ENCODE measurements at places on chromosomes 6 and 20.

- no peak for DNase-seq
Observed at GRCh38 chr6:39143238-39143930, 28.4 kb upstream of the SAYSD1 start.

DNA sequence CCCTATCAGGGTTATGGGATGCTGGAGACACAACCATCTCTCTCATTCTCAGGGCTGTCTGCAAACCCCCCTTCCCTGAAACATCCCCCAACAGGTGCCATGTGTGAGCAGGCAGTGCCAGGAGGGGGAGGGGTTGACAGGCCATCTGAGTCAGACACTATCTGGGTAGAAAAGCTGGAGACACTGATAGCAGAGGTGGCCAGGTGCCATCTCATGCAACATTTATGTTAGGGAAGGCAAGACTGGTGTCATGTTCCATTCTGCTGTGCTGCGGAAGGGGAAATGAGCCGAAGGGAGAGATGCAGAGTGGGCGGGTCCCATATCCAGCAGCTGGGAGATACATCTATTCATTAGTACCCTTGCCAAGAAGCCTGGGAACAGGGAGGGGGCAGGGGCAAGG lies 3.5 kb downstream of the LHFPL5 start:
- no peak for DNase-seq

DNA sequence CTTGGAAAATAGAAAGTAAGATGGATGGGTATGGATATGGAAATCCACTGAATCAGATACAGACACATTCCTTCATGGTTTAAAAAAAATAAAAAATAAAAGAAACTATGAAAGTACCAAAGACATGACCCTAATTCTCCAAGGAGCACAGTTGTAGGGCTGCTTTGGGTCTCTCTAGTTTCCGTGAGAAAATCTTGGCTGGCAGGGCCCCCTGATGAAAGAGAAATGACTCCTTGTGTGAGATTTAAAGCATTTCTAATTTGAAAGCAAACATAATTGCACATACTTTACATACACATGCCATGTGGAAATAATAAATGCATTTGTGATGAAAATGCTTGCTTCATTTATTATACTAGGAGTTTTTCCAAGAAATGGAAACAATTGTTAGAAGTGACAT lies 593.9 kb upstream of the BTBD3 start:
- DNase-seq = peak; percentile 87

- peak; percentile 24 for DNase-seq
Observed at GRCh38 chr20:43448748-43449535, 8.8 kb upstream of the SRSF6 start.

DNA sequence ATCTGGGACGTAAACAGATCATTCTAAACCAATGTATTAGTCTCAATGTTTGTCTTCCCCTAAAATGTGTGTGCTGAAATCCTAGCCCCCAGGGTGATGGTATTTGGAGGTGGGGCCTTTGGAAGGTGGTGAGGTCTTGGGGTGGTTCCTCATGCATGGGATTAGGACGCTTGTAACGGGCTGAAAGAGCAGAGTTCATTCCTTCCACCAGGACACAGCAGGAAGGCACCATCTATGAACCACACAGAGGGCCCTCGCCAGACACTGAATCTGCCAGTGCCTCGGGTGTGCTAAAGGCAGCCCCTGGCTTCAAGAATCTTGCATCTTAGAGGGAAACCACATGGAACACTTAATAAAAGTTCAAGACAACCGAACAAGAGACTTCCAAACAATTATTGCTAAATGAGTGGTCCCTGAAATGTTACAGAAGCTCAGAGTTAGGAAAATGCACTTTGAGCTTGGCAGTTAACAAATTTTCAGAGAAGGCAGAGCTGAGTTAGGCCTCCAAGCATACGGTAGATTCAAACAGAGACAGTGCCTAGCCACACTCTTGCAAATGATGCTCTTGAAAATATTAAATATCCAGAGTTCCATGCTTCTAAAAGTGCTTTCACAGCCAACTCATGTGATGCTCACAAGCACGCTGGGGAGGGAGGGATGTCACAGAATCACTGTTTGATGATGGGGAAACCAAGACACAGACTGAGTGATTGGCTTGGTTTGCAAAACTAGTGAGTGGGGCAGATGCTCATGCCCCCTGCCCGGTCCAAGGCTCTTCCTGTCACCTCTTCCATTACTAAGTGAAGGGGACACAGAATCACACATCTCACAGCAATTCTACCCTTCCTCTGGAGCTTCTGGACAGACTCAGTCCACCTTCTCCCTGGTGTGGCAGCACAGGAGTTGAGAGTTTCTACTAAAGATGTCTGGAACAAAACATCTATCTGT lies 27.4 kb downstream of the TBC1D7 start:
- DNase-seq = no peak

- no peak for DNase-seq
Observed at GRCh38 chr6:110400208-110400607, 15.2 kb downstream of the DDO start.

DNA sequence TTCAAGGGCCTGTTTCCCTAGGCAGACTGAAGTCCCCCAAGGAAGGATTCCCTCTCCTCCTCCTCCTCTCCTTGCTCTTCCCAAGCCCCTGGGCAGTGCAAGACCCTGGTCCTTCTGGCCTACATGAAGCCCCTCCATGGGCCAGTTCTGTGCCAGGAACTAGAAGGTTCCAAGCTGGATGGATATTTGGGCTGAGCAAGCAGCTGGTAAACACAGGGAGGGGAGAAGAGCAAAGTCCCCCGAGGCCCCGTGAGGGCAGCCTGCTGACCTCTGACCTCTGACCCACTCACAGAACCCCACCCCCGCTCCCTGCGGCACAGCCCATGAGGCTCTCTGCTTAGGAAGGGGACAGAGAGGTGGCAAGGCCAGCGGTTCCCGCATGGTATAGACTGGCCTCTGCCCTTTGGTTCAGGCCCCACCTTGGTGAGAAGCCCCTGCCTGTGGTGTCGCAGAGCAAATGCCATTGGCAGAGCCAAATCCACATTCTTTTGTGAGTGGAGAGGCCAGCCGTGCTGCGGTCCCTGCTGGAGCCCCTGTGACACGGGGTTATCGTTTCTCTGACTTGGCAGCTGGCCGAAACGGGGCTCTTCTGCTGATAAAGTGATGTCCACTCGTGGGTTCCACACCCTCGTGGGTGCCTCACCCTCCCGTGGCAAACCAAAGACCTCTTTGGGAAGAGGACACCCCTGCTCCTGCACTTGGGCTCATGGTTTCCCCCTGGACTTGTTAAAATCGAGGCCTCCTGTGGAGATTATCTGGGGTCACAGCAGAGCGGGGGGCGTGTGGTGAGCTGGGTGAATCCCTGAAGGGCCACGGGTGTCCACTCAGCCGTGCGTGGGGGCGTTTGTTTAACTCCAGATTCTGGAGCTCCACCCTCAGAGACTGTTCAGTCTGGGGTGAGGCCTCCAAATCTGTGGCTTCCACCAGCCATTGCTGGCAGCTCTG lies 2.1 kb upstream of the CHRNA4 start:
- DNase-seq = no peak

- no peak for DNase-seq
Observed at GRCh38 chr6:148069256-148069655, 273.4 kb upstream of the SASH1 start.

GRCh38 chr6:64811119-64811518 lies 895.9 kb downstream of the EYS start:
- DNase-seq = no peak

DNA sequence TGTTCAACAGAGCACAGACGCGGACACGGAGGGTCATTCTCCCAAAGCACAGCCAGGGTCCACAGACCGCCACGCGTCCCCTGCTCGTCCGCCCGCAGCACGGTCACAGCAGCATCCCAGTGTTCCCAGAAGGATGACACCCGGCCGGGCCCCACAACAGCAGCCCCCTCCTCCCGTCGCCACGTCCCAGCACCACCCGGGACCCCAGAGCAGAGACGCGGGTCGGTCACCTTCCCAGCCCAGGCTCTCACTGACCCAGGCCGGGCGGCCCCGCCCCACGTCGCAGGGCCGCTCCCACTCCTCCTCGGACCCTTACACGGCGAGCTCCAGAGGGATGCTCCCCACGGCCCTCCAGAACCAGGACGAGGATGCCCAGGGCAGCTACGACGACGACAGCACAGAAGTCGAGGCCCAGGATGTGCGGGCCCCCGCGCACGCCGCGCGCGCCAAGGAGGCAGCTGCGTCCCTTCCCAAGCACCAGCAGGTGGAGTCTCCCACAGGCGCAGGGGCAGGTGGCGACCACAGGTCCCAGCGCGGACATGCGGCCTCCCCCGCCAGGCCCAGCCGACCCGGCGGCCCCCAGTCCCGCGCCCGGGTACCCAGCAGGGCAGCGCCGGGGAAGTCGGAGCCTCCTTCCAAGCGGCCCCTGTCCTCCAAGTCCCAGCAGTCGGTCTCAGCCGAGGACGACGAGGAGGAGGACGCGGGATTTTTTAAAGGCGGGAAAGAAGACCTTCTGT lies 64.3 kb downstream of the FNDC1 start:
- DNase-seq = no peak

GRCh38 chr20:54772893-54773642 lies 297.7 kb downstream of the DOK5 start:
- no peak for DNase-seq

- DNase-seq = no peak
Observed at GRCh38 chr6:132209351-132209750, 191.9 kb downstream of the MOXD1 start.

DNA sequence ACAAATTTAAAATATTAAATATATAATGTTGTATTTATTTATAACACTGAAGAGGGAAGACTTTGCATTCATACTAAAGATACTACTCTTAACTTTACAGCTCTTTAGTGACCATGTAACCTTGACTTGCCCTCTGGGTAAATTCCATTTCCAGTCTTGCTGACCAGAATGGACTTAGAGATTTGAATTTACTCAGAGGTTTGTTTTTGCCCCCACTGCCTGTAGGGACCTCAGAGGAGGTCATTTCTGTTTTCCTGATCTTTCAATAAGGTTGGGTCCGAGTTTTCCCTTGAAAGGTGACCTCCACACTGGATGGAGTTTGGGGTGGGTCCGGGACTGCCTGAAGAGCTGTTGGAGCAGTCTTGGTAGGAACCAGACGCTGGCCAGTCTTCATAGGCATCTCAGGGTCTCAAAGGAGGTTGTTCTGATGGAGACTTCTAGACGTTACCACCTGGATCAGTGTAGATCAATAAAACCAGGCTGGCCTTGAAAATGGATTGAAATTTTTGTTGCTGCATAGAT lies 26.0 kb downstream of the DCBLD1 start:
- no peak for DNase-seq

- DNase-seq = no peak
Observed at GRCh38 chr20:19431316-19431700, 218.9 kb downstream of the SLC24A3 start.

DNA sequence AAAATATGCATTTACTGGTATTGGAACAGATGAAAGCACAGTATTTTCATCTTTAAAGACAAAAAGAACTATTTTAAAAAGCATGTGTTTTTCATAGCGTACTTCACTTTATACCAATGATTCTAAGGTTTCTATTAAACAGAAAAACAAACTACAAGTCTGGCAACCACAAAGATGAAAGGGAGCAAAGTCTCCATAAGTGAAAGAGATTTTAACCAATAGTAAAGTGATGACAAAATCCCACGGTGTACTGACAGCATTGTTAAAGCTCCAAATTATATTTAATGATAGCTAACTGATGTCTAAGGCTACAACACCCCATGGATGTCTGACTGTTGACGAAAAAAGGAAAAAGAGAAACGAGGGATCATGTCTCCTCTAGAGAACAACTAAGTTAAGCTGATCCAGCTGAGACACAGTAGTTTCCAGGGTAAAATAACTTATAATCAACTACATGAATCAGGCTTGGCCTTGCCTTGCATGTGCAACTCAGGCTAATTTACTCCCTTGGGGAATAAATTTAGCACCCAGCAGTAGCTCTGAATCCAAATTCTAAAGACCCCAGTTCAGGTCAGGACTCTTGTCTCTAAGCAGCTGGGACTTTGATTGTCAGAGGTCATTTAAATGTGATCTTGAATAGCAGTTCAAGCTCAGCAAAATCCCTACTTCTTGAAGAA lies 56.0 kb upstream of the TAB2 start:
- no peak for DNase-seq

Measured in fibroblast of skin of abdomen (primary cell).